ENCODE measurements at places on chromosomes 7 and 10. TPM values are rescaled to one million over a fixed set of nuclear protein-coding genes. Genes with fewer than 3 reads are reported as not detected.

- no peaks in the 10 kb centered on the region for H3K36me3 ChIP-seq
- H3K4me3 ChIP-seq = no peak overlapping the region
- no peaks in the 10 kb centered on the region for H3K27me3 ChIP-seq
- DNase-seq = peak; percentile 86
- H3K27ac ChIP-seq = no peak overlapping the region
These were observed 31.8 kb upstream of the OCM2 start for GRCh38 chr7:98021588-98022351.

GRCh38 chr10:131253931-131254858, 57.3 kb downstream of the TCERG1L start:
- H3K4me3 ChIP-seq = no peak overlapping the region
- peaks cover 4% of the 10 kb centered on the region for H3K27me3 ChIP-seq
- no peaks in the 10 kb centered on the region for H3K4me1 ChIP-seq
- H3K27ac ChIP-seq = no peak overlapping the region
- no peaks in the 10 kb centered on the region for H3K36me3 ChIP-seq

- H3K36me3 ChIP-seq = no peaks in the 10 kb centered on the region
- H3K27me3 ChIP-seq = no peaks in the 10 kb centered on the region
- H3K4me3 ChIP-seq = no peak overlapping the region
- H3K4me1 ChIP-seq = peaks cover 4% of the 10 kb centered on the region
These were observed 59.8 kb downstream of the DNAJC1 start for GRCh38 chr10:21943633-21944265.

DNA sequence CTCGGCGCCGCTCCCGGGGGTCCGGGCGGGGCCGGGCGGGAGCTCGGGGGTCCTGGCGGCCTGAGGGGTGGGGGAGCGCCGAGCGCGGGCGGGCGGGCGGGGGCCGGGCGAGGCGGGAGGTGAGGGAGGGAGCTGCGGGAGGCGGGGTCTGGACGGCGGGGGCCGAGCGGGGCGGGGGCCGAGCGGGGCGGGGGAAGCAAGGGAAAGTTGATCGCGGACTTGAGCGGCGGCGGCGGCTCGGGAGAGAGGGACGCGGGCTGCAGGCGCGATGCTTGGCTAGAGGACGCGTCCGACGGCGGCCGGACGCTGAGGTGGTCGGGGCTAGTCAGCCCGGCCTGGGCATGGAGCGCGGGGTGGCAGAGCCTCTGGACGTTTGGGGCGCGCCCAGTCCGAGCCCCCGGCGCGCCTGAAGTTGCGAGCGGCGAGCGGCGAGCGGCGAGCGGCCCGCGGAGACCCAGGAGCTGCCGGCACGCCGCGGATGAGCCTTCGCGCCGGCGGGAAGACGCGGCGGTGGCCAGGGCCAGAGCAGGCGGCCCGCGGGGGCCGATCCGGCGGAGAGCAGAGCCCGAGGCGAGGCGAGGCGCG, at the start of gene CDH23:
CDH23 (plus strand) TSS at position 210 of the 585 bp plus-strand sequence. CDS start 42,912 bp downstream, outside the sequence.
- no peak for DNase-seq
- no peaks in the 10 kb centered on the region for H3K36me3 ChIP-seq
- H3K4me1 ChIP-seq = peaks cover 11% of the 10 kb centered on the region
- H3K27me3 ChIP-seq = no peaks in the 10 kb centered on the region
- no peak within 1 kb of the TSS for H3K27ac ChIP-seq
- H3K4me3 ChIP-seq = peak within 1 kb of the TSS; percentile 60

DNA sequence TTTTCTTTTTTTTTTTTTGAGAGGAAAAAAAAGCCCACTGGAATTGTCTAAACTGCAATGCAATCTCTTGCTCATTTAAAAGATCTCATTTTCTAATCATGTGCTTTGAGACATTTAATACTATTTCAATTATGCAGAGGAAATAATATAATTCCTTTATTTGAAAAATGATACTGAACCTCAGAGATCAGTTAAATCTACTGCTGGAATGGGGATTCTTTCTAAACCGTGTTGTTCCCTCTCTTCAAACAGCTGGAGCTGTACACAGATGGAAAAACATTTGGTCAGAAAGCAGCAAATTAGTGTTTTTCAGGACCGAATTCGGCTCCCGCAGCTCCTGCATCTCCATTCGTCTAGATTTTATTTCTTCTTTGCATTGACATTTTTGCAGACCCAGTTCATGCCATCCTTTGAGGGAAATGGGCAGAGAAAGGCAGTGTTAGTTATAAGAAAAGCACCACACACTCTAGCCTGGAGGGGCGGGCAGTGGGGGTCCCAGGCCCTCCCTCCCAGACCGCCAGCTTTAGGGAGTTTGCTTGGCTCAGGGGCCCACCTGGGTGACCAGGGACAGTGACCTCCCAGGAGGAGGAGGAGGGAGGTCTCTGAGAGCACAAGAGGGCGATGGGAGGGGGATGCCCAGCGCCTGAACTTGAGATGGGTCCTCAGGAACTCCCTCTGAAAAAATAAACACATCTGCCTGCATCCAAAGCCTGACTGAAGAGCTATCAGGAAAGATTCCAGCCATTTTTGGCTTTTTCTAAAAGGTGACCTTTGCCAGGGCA, 32.4 kb downstream of the TRIM8 start:
- H3K27ac ChIP-seq = no peak overlapping the region
- peaks cover 6% of the 10 kb centered on the region for H3K4me1 ChIP-seq
- H3K36me3 ChIP-seq = no peaks in the 10 kb centered on the region
- no peak overlapping the region for H3K4me3 ChIP-seq
- H3K27me3 ChIP-seq = no peaks in the 10 kb centered on the region
- DNase-seq = no peak

GRCh38 chr10:24762966-24763623, 39.4 kb upstream of the ARHGAP21 start:
- H3K27ac ChIP-seq = no peak overlapping the region

- DNase-seq = no peak
- H3K4me1 ChIP-seq = no peaks in the 10 kb centered on the region
- H3K4me3 ChIP-seq = no peak overlapping the region
- H3K36me3 ChIP-seq = peaks cover 2% of the 10 kb centered on the region
These were observed 47.5 kb downstream of the GNA12 start for GRCh38 chr7:2796358-2797352.

DNA sequence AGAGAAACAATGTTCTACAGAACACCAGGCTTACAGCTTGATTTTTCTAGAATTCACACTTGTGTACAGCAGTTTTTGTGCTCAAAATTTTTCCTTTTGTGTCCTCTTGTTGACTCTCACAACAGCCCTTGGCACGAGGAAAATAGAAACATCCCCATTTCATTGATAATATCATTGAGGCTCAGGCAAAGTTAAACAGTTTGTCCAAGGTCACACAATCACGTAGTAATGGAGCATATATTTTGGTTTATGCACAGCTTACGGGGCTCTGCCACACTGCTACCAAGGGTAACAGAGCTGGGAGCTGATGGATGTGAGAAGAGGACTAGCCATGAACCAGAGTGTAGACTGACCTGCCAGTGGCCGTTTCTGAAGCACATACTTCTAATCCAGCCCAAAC, 292.0 kb downstream of the FZD1 start:
- no peaks in the 10 kb centered on the region for H3K27me3 ChIP-seq
- no peaks in the 10 kb centered on the region for H3K36me3 ChIP-seq
- no peak overlapping the region for H3K27ac ChIP-seq
- H3K4me3 ChIP-seq = no peak overlapping the region
- peaks cover 1% of the 10 kb centered on the region for H3K4me1 ChIP-seq
- DNase-seq = no peak

DNA sequence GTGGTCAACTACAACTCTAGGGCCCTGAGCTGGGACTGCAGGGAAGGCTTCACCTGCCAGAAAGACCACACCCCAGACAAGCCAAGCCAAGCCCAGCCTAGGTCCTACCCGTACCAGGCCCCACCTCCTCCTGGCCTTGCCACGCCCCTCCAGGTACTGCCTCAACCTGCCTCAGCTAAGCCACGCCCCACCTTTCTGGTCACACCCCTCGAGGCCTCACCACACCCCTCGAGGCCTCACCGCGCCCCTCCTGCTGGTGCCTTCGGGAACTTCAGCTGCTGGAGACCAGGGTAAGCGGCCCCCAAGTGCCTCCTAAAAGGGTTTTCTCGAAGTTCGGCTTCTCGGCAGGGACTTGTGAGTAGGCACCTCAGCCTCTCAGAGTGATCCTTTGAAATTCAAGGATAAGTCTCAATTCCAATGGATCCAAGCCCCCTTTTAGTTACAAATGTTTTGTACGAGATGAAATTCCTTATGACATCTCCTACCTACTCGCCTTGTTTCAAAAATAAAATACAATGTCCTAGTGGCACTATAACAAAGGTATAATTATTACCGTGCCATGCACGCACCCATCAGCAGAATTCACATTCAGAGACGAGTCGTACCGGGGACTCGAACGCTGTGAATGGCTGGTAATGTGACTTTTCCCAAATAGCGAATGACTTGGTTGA, 171.2 kb downstream of the ARHGAP21 start:
- H3K27ac ChIP-seq = no peak overlapping the region
- H3K4me1 ChIP-seq = no peaks in the 10 kb centered on the region
- H3K27me3 ChIP-seq = no peaks in the 10 kb centered on the region
- no peak overlapping the region for H3K4me3 ChIP-seq
- DNase-seq = peak; percentile 49
- H3K36me3 ChIP-seq = no peaks in the 10 kb centered on the region

DNA sequence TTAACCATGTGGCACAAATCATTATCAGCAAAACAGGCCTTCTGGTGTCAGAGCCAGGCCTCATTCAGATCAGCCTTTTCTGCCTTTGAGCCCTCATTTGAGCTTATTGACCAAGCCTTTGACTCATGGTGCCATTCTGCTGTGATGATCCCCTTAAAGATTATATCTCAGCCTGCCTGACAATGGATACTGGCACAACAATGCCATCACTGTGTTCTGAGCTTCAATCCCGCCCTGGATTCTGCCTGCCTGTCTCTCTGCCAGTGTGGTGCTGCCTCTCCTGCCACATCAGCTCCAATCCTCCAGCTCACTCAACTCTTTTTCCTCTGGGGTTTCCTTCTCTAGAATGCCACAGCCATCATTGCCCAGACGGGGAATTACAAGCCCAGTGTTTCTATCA, 52.6 kb downstream of the SRI start:
- no peak for DNase-seq
- H3K4me1 ChIP-seq = no peaks in the 10 kb centered on the region
- no peak overlapping the region for H3K4me3 ChIP-seq
- no peaks in the 10 kb centered on the region for H3K36me3 ChIP-seq

GRCh38 chr7:63070696-63071095, 928.0 kb upstream of the ZNF722 start:
- no peak overlapping the region for H3K27ac ChIP-seq
- H3K36me3 ChIP-seq = no peaks in the 10 kb centered on the region
- DNase-seq = no peak
- no peaks in the 10 kb centered on the region for H3K4me1 ChIP-seq
- no peaks in the 10 kb centered on the region for H3K27me3 ChIP-seq

DNA sequence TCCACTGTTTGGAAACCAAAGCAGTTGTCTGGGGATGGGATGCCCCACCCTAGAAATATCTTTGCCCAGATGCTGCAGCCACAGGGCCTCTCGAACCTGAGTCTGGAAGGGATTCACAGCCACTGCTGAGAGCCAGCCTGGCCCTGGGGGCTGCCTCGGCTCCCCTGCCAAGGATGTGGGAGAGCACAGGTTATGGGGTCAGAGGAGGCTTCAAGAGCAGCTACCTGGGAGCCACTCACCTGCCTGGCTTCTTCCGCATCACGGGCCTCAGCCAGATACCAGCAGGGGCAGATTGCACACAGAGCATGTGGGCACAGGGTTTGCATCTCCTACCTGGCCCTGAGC, 5.4 kb upstream of the PWWP2B start:
- H3K4me1 ChIP-seq = no peaks in the 10 kb centered on the region
- DNase-seq = no peak
- no peak overlapping the region for H3K27ac ChIP-seq
- H3K36me3 ChIP-seq = no peaks in the 10 kb centered on the region
- no peak overlapping the region for H3K4me3 ChIP-seq

DNA sequence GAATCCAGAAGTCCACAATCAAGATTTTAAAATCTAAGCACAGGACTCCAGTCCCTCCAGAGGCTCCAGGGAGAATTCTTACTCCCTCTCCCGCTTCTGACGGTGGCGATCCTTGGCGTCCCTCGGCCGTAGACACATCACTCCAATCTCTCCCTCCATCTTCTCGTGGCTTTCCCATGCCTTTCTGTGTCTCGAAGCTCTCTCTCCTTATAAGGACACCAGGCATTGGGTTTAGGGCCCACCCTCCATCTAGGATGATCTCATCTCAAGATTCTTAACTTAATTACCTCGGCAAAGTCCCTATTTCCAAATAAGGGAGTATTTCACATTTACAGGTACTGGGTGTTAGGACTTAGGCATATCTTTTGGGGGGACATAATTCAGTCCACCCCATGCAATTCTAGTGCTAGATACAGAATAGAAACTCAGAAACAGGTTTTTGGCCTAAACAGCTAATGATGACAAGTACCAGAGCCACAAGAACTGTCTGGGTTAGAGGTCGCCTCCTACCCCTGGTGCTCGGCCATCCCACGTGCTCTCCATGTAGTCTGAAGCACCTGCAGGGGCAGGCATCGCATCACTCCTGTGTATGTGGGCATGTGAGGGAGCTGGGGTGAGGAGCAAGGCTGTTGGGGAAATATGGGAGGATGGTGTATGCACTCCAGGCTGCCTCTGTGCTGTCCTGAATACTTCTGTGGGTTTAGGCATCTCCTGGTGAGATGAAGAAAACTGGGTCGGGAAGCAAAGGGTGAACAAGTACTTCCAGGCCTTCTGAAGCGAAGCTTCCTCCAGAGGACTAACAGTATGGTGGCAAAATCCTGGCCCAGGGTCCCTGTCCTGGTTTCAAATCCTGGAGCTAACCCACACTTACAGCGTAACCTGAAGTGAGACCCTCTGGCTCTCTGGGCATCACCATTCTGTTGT, 298.3 kb upstream of the ZMIZ1 start:
- no peak overlapping the region for H3K27ac ChIP-seq
- no peaks in the 10 kb centered on the region for H3K36me3 ChIP-seq
- no peaks in the 10 kb centered on the region for H3K27me3 ChIP-seq
- DNase-seq = no peak
- peaks cover 9% of the 10 kb centered on the region for H3K4me1 ChIP-seq

DNA sequence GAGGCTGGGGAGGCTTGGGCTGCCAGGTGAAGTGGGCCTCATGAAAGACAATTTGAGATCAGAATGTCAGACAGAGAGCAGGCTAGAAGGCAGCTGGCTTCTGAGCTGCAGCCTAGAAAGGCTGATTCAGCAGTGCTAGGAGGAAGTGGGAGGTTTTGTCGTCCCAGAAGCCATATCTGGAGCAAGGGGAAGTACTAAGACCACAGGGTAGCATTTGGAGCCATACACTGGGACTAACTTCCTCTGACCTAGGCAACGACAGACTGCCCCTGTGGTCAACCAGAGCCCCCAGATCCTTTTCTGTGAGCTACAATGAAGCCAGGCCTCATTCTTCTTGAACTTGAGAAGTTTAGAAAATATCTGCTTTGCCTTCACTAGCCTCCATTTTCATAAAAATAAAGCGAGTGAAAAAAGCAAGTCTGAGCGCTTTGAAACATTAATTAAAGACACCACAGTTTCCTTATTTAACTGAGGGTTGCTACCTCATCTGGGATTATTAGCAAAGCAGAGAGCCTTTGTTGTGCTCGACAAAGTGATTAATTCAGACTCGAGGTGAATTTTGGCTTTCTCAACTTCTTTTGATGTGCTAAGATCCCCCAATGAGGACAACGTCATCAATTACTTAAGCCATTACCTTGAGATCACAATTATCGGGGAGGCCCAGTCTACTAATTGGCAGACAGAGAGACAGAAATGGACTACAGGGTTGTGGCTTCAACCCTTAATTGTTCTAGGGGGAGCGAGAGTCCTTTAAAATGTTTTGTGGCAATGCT, 26.6 kb downstream of the TBXAS1 start:
- H3K27me3 ChIP-seq = no peaks in the 10 kb centered on the region
- no peak for DNase-seq
- H3K4me1 ChIP-seq = no peaks in the 10 kb centered on the region
- no peak overlapping the region for H3K4me3 ChIP-seq

- H3K4me1 ChIP-seq = no peaks in the 10 kb centered on the region
- H3K4me3 ChIP-seq = no peak overlapping the region
- H3K36me3 ChIP-seq = no peaks in the 10 kb centered on the region
- DNase-seq = no peak
These were observed 75.2 kb downstream of the MYL10 start for GRCh38 chr7:101553771-101554445.

Gene TYSND1
- 11.3 TPM for total RNA-seq

Gene ANKRD7
- 0.42 TPM for total RNA-seq

Gene SEMA4G
- 20.7 TPM for total RNA-seq
